ENCODE measurements at places on chromosomes 2 and 18.

- no peak for DNase-seq
These were observed 10.0 kb downstream of the SLC40A1 start for GRCh38 chr2:189570570-189571031.

DNA sequence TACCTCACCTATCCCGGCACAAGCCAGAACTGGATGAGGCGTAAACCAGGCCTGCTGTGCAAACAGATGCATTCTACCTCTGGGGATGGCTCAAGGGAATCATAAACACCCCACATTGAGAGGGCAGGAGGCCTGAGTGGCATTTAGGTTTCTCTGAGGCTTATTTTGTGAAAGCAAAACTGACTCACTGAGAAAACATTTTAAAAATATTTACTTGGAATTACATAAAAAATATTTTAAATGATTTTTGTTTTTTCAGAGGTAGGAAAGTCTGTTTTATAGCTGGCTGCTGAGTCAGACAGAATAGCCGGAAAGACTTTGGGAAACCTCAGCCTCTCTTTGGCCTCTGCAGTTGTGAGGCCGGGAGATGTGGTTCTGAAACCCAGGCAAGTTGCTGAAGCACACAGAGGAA, 244.1 kb downstream of the NCKAP5 start:
- no peak for DNase-seq

DNA sequence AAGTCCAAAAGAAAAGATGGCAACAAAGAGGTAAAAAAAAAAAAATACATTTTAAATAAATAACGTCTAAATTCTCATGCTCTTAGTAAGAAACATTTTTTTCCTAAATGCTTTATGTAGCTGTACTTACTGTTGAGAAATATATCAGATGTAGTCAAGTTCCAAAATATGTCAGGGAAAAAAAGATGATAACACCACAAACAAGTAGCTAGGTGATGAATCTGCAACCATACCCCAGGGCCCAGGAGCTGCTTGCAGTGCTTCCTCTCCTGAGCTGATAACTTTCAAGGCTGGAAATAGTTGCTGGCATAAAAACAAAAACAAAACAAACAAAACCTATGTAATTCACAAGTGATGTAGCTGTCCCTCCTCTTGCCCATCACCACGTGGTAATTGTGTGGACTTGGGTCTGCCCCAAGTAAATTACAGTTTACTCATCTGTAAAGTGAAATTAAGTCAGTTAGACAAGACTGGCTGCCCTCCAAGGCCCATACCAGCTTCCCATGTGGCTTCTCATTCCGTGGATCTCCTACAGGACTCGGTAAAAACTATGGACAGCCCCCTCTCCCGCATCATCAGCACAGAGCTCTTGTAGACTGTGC, 82.6 kb downstream of the SP100 start:
- no peak for DNase-seq

GRCh38 chr2:73111073-73112025, 1.4 kb downstream of the RAB11FIP5 start:
- DNase-seq, result no peak

- DNase-seq, result no peak
These were observed 166.3 kb downstream of the MREG start for GRCh38 chr2:215847056-215847455.

- no peak for DNase-seq
These were observed 66.5 kb upstream of the NPAS2 start for GRCh38 chr2:100753444-100753843.

DNA sequence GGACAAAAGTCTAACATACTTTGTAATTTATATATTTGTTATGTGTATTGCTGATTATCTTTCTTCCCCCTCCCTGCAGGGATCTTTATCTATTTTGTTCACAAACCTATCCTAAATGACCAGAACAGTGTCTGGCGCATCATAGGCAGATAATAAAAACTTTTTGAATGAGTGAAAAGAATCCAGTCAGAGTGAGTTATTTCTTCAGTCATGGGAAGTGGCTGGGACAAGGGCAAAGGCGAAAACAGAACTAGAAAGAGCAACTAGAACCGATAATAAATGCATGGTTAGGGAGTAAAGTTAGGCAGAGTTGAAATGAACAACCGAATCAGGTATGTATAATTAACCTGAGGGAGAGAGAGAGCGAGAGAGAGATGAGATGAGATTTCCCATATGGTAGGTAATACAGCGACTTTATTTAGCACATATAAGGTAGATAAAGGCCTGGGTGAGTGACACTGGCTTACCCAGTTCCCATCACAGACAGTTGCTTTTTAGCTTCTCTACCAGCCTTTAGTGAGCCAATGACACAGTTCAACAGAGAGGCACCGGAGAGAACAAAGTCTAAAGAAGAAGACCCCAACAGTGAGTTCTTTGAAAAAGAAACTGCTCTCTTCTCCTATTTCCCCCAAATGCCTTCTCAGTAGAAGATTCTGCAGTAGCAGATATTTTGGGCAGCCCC, 59.1 kb upstream of the EML4 start:
- no peak for DNase-seq

DNA sequence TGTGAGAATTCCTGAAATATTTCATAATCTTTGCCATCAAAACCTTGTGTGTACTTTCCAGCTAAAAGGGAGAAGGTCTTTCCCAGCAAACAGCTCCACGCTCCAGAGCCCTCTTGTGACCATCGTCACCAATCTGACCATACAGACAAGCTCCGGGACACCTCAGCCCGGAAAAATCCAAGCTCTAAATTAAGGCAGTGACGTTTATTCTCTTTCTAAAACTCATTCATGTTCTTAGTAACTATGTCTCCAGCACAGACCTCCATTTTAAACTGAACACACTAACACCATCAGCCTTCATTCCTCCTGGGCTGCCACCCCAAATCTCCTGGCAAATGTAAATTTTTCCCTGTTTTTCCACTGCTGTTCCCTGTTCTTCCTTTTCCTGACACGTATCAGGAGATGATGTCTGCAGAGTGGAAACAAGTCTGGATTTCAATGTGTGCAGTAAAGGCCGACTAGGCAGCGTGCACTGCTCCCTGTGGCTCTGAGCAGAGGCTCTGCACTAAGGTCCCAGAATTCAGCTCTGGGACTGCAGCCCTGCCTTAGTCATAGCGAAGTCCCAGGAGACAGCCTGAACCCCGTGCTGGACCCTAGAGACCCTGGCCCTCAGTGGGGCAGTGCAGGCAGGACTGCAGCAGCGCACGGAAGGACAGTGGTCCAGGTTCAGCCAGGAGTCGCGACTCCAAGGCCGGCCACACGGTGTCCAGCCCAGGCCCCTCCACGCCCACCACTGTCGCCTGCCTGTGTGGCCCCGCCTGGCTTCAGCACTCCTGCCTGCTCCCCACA, 452.5 kb upstream of the SALL3 start:
- no peak for DNase-seq

- DNase-seq, result no peak
These were observed 959.6 kb downstream of the SLC4A3 start for GRCh38 chr2:220586980-220587530.

DNA sequence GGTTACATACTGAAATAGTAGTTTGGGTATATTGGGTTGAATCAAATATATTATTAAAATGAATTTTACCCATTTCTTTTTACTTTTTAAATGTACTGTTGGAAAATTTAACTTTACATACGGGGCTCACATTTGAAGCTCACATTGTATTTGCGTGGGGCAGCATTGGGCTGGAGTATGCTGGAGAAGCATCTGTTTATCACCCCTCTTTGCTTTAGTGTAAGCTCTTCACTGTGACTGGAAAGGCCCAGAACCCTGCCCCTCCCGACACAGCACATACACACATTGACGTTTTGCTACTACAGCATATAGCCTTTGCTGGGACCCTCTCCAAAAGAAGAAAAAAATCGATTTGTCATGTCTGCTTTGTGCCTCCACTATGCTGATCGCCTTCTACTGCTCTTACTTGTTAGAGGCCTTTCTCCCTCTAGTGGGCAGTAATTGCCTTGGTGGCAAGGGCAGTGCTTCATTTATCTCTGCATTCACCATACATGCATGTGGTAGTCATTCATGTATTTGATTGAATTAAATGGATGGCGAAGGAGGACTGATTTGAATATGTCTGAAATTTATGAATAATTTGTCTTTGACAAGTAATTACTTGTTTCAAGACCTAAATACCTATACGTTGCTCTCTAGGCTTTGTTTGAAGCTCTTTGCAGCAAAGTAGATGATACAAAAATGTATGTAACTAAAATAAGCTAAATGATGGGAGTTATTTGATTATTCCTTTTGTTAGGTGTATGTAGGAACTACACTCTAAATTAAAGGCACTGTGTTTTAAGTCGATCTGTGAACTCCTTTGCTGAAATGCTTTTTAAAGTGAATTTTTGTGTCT, 37.4 kb downstream of the VAPA start:
- DNase-seq, result no peak

GRCh38 chr18:34590503-34590902, 119.6 kb upstream of the DTNA start:
- no peak for DNase-seq

- no peak for DNase-seq
These were observed 18.0 kb upstream of the RHOB start for GRCh38 chr2:20428717-20429490.

GRCh38 chr2:241686324-241686649, 328 bp downstream of the DTYMK start:
- DNase-seq, result no peak

GRCh38 chr2:2762913-2763312, 431.8 kb upstream of the MYT1L start:
- DNase-seq, result no peak

DNA sequence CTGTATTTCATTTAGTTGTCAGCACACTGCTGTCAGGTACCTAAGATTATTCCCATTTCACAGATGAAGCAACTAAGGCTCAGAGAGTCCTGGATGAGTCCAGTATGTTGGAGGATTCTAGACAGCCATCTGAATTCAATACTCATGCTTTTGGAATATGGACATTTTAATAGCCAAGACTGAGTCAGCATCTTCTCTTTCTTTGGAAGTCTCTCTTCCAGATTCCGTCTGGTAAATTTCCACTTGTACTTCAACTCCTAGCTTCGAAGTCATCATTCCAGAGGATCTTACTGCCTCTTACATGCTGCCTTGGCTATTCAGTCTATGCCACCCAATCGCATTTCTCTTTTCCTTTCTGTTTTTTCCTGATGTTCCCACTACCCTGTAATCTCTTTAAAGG, 40.6 kb downstream of the INSIG2 start:
- DNase-seq, result no peak

- DNase-seq, result no peak
These were observed 1084.7 kb upstream of the LRRTM1 start for GRCh38 chr2:81389203-81389602.

- no peak for DNase-seq
These were observed 60.1 kb upstream of the YWHAQ start for GRCh38 chr2:9690716-9691498.

DNA sequence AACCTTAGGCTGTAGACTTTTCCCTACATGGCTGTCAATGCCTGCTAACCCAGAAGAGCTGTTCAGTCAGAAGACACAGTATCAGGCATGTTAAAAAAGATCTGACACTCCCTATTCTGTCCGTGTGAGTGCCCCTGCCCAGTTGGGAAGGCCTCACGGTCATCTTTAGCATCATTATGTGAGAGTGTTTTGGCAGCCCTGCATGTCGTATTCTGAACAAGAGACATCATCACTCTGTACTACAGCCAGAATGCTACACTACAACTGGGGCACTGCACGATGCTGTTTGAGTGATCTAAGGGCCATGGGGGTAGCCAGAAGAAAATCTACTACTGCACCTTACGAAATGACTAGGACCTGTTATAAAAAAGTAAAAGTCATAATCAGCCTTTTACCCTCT, 67.2 kb downstream of the GREB1L start:
- no peak for DNase-seq

GRCh38 chr2:221572821-221573429, 821 bp upstream of the EPHA4 start:
- DNase-seq, result no peak

- DNase-seq, result no peak
These were observed 89.5 kb downstream of the NCOA1 start for GRCh38 chr2:24580561-24580960.

GRCh38 chr18:11981543-11982366, 448 bp downstream of the IMPA2 start:
- DNase-seq, result peak; percentile 2

DNA sequence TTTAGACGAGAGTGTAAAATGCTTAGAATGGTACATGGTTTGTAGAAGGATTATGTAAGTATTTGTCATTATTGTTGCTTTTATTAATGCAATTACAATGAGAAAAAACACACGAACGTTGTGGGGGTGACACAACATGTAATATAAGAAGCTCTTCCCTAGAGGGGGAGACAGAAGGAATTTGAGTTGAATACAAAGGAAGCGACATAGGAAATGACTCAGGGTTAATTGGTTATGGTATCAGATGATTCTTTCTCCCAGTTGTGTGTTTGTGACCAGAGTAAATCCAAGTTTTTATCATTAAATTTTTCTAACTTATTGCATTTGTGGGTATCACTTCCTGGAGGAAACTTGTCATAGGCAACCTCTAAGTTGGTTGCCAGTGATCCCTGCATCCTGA, 625.6 kb upstream of the CDH2 start:
- no peak for DNase-seq

DNA sequence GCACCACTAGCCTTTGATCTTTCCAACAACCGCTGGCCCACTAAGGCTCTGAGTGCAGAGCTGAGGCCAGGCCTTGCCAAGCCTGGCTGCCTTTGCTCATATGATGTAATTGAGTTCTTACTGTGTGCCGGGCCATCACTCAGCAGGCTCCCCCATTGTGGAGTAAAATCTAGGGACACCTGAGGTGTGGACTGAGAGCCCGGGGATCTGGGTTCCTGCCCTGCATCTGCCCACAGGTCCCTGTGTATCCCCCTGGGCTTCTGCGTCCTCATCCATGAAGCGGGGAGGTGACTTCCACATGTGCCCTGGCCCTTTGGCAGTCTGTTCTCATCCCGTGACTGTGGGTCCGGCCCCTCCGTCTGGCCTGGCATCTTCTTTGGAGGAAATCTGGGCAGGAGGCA, 33.8 kb downstream of the GREB1 start:
- no peak for DNase-seq

DNA sequence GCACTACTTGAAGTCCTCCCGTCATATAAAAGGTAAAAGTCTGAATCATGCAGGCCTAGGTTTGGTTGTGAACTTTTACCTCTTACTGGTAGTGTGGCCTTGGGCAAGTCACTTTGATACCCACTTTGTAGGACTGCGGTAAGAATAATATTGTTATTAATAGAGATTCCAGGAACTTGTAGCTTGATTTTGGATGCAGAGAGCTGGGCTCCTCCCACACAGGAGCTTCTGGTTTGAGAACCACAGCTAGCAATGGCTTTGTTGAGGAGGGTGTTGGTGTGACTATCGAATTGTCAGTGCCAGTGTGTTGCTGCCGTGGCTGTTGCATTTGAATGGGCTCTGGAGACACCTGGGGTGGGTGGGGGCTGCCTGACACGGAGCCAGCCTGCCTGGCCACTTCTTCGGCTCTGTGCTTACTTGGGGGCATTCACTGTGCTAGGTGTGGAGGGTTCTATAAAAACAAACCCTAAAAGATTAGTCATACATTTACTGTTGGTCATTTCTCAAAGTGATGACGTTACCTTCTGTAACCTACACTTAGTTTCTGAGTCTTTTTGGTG, 38.5 kb downstream of the ASAP2 start:
- no peak for DNase-seq

- DNase-seq, result no peak
These were observed 456.6 kb downstream of the THSD7B start for GRCh38 chr2:137221797-137222492.

All from stimulated activated CD8-positive, alpha-beta memory T cell treated with anti-CD3 and anti-CD28 coated beads, Interleukin-15, amount 100 ng/mL, for 24 hours (primary cell).